Activated B cell treated with CpG ODN at 0.5 μM for 24 hours (primary cell): ENCODE measurements at places on chromosomes 7 and 10.

GRCh38 chr7:49520951-49521350, 252.5 kb upstream of the VWC2 start:
- H3K4me1 ChIP-seq = no peaks in the 10 kb centered on the region
- DNase-seq = no peak
- H3K27me3 ChIP-seq = no peaks in the 10 kb centered on the region
- no peak overlapping the region for H3K27ac ChIP-seq
- no peak overlapping the region for H3K4me3 ChIP-seq

GRCh38 chr7:27166531-27167505, 1.5 kb upstream of the HOXA9 start:
- H3K4me3 ChIP-seq = peak overlapping the region; percentile 24
- peaks cover 62% of the 10 kb centered on the region for H3K27me3 ChIP-seq
- no peaks in the 10 kb centered on the region for H3K36me3 ChIP-seq
- no peak for DNase-seq

- H3K36me3 ChIP-seq = no peaks in the 10 kb centered on the region
- no peaks in the 10 kb centered on the region for H3K4me1 ChIP-seq
- no peaks in the 10 kb centered on the region for H3K27me3 ChIP-seq
- H3K27ac ChIP-seq = no peak overlapping the region
Observed at GRCh38 chr7:36303202-36304098, 86.2 kb upstream of the ANLN start.

DNA sequence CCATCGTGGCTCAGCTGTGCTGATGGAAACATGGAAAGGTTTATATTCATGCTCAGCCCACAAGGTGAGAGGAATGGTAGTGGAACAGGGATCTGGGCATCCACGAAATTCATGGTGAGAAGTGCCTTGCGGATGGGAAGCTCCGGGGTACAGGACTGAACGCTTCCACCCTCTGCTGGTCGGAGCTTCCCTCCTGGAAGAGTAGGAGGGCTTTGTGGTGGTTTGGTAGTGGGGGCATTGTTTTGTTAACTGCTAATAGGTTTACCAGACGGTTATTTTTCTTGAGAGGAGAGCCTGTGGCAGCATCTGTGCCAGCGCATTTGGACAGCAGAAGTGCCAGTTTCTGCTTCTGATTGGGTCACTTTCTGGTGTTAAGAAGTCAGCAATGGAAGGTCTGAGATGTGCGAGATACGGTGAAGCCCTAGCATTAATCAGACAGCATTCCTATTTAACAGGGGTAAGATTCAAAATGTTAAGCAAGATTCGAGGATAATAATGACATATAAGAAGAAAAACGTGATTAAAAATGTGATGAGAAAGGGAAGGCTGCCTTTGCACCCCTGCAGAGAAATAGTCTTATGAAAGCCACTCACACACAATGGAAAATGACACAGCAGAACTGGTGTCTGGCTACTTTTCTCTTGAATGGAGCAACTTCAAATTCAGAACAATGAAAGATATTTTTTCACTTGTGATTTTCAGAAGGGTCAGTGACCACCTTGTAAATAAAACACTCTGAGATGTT, 17.7 kb downstream of the ABCA13 start:
- no peak for DNase-seq
- no peak overlapping the region for H3K27ac ChIP-seq
- H3K4me1 ChIP-seq = no peaks in the 10 kb centered on the region
- no peaks in the 10 kb centered on the region for H3K36me3 ChIP-seq
- H3K4me3 ChIP-seq = no peak overlapping the region

- H3K36me3 ChIP-seq = no peaks in the 10 kb centered on the region
- H3K27ac ChIP-seq = no peak overlapping the region
- H3K4me3 ChIP-seq = no peak overlapping the region
- no peak for DNase-seq
- H3K4me1 ChIP-seq = peaks cover 2% of the 10 kb centered on the region
Observed at GRCh38 chr10:42864575-42864974, 82.0 kb downstream of the BMS1 start.

DNA sequence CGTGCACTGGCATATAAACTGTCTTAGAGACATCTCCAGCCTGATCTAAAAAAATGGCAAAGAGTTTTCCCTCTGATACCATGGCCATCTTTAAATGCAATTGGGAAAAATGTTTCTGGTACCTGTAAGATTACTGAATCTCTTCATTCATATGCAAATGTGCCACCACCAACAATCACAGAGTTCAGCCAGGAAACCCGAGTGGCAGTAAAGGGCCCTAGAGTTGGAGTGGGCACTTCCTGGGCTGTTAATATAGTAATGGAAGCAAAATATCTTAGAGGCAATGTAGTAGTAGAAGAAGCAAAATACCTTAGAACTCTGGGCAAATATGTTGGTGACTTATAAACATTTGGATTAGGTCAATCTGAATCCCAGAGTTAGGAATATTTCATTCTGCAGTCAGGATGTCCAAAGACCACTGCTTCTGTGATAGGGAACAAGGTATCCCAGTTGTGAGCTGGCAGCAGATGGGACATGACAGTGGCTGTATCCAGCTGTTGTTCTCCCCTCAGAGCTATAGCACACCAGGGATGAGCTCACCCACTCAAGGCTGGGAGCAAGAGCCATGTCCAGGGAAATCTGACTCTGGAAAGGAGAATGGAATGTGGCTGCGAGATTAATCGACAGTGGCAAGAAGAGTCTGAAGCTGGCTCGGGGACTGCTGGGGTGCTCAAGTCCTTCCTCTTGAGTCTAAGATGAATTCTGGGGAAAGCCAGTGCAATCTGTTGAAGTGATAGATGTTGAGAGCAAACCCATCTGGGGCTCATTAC, 332.1 kb downstream of the PHTF2 start:
- no peak overlapping the region for H3K27ac ChIP-seq
- peaks cover 4% of the 10 kb centered on the region for H3K27me3 ChIP-seq
- no peaks in the 10 kb centered on the region for H3K36me3 ChIP-seq
- no peaks in the 10 kb centered on the region for H3K4me1 ChIP-seq

GRCh38 chr7:107931740-107932515, 40.9 kb downstream of the DLD start:
- H3K27me3 ChIP-seq = no peaks in the 10 kb centered on the region
- no peaks in the 10 kb centered on the region for H3K4me1 ChIP-seq
- peaks cover 13% of the 10 kb centered on the region for H3K36me3 ChIP-seq
- no peak overlapping the region for H3K4me3 ChIP-seq
- H3K27ac ChIP-seq = no peak overlapping the region

GRCh38 chr7:69190763-69191162, 407.5 kb upstream of the AUTS2 start:
- H3K27me3 ChIP-seq = no peaks in the 10 kb centered on the region
- no peak for DNase-seq
- peaks cover 10% of the 10 kb centered on the region for H3K4me1 ChIP-seq
- H3K4me3 ChIP-seq = no peak overlapping the region

DNA sequence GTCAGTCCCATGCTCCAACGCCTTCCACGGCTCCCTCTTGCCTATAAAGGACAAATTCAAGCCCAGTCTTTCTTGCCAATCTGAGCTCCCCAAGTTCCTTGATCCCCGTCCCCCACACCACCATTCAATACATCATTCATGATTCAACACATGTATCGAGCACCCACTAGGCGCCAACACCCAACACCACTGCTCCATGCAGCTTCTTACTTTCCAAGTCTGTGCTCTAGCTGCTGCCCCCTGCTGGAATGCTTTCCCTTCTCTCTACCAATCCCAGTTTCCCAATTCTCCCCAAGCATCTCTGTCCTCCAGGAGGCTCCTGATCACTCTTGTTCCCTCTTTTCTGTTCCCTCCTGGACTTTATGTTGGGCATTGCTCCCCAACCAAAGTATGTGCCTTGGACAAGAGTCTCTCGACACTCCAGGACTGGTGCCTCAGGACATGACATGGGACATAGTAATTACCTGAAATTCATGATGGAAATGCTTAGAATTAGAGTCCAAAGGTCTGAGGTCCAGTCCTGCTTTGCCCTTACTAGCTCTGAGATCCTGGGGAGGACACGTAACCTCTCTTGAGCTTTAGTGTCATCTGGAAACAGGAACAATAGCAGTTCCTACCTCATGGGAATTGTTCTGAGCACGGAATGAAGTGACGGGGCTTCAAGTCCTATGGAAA, 172.7 kb downstream of the NEURL1 start:
- H3K4me1 ChIP-seq = peaks cover 19% of the 10 kb centered on the region
- no peak overlapping the region for H3K27ac ChIP-seq

DNA sequence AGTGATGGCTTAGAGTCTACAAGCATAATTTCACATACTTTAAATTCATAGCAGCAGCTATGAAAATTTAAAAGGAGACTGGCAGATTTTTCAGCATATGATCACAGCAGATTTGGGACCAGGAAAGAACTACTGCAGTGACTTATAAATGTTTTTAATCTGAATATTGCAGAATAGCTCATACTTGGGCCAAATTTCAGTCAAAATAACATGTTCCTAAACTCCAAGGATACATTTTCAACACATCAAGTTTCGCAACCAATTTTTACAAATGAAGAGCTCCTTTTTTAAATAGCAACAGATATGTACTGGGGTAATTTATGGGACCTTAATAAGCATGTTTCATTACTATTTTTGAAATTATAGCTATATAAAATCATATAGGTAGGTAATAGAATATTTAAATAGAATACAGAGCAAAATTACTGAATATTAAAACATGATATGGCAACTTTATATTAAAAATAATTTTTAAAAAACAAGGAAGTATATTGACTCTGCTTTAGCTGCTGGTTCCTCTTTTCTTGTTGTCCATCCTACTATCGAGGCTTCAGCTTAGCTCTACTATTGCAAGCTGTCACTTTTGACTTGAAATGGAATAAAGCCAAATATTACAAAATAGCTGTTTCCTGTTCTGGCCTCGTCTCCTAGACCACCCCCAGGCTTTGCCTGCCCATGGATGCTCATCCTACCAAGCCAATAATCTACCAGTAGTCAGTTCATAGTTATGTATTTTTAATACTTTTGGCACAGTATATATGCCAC, 123.1 kb downstream of the NRBF2 start:
- H3K36me3 ChIP-seq = peaks cover 60% of the 10 kb centered on the region
- no peak for DNase-seq
- no peaks in the 10 kb centered on the region for H3K27me3 ChIP-seq
- peaks cover 94% of the 10 kb centered on the region for H3K4me1 ChIP-seq
- H3K4me3 ChIP-seq = peak overlapping the region; percentile 73

GRCh38 chr10:98391065-98391464, 23.9 kb downstream of the PYROXD2 start:
- no peaks in the 10 kb centered on the region for H3K27me3 ChIP-seq
- no peak overlapping the region for H3K4me3 ChIP-seq
- no peaks in the 10 kb centered on the region for H3K36me3 ChIP-seq
- peaks cover 13% of the 10 kb centered on the region for H3K4me1 ChIP-seq
- no peak for DNase-seq

- no peaks in the 10 kb centered on the region for H3K36me3 ChIP-seq
- no peak for DNase-seq
Observed at GRCh38 chr10:79342295-79342761, 4.9 kb upstream of the PPIF start.

DNA sequence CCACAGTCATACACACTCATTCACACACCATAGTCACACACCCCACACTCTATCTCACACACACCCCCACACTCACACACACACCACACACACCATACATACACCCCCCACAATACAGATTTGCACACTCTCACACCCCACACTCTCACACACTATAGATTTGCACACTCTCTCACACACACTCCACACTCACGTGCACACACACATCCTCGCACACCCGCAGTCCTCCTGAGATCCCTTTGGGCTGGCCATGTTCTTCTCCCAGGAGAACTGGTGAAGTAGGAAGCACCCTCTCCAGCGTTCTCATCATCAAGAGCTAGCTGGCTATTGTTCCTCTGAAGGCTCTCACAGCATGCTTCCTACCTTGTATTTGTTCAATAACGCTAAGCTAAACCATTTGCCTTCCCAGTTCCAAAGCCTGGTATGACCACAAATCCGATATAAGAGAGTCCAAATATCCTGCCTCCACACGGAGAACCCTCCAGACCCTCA, 86.2 kb downstream of the HECW1 start:
- H3K4me3 ChIP-seq = no peak overlapping the region
- no peak overlapping the region for H3K27ac ChIP-seq
- peaks cover 3% of the 10 kb centered on the region for H3K27me3 ChIP-seq
- H3K4me1 ChIP-seq = no peaks in the 10 kb centered on the region
